ENCODE measurements at places on chromosomes 13 and 19.

DNA sequence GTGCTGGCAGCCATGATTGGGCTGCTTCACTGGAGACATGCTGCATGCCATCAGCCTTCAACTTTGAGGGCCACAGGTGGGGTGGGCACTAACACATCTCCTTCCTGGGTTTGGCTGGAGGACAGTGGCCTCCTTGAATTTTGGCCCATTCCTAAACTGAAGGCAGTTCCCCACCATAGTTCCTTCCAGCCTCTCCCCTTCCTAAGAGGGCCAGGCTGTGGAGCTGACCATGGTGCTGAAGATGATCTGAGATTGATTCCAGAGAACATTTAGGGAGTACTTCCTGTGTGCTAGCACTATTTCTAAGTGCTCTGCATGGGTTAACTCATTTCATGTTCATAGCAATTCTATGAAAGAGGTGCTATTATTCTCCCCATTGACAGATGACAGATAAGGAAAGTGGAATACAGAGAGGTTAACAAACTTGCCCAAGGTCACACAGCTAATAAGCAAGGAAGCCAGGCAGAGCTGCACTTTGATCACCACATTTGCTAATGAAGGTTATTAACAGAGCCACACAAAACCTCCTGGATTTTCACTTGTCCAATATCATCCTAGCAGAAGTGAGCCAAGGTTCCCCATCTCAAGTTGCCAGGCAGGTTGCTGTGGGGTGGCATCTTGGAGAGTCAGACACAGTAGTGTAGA lies 175.3 kb downstream of the ZIC5 start:
- peak; percentile 29 for DNase-seq

- DNase-seq: no peak
Measured at GRCh38 chr19:43784241-43784980, 3.6 kb upstream of the KCNN4 start.

GRCh38 chr19:711254-711653 lies 2.5 kb downstream of the PALM start:
- no peak for DNase-seq

- no peak for DNase-seq
Measured at GRCh38 chr13:91168386-91168711, 179.1 kb upstream of the MIR17HG start.

DNA sequence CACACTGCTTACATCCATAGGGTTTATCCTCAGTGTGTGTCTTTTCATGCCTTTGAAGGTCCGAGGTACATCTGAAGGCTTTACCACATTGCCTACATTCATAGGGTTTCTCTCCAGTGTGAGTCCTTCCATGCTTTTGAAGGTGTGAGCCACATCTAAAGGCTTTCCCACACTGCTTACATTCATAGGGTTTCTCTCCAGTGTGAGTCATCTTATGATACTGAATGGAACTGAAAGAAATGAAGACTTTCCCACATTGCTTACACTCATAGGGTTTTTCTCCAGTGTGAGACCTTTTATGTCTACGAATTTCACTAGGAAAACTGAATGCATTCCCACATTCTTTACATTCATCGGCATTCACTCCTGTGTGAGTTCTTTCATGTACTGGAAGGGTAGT lies 7.1 kb downstream of the ZNF20 start:
- DNase-seq: no peak

- no peak for DNase-seq
Measured at GRCh38 chr13:99495466-99496183, 5.6 kb upstream of the TM9SF2 start.

GRCh38 chr13:104837756-104838155 lies 1697.7 kb downstream of the EFNB2 start:
- no peak for DNase-seq

GRCh38 chr13:65540175-65540574 lies 1690.0 kb downstream of the PCDH9 start:
- DNase-seq: no peak

DNA sequence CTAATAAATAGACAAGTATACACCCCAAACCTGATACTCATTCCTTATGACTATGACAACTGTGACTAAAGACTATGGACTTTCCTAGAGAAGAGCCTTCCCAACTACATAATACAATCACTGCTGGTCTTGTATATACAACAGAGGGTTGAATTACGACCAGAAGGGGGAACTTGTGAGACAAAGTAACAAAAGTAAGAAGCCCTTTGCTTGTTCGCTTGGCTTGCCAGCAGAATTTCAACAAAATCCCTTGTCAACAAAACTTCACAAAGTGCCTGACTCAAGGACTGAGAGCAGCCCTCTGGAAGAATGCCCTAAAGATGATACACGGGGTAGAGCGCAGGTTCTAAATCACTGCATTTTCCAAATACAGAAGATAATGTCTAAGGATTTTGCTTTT lies 99.4 kb downstream of the WASF3 start:
- no peak for DNase-seq

DNA sequence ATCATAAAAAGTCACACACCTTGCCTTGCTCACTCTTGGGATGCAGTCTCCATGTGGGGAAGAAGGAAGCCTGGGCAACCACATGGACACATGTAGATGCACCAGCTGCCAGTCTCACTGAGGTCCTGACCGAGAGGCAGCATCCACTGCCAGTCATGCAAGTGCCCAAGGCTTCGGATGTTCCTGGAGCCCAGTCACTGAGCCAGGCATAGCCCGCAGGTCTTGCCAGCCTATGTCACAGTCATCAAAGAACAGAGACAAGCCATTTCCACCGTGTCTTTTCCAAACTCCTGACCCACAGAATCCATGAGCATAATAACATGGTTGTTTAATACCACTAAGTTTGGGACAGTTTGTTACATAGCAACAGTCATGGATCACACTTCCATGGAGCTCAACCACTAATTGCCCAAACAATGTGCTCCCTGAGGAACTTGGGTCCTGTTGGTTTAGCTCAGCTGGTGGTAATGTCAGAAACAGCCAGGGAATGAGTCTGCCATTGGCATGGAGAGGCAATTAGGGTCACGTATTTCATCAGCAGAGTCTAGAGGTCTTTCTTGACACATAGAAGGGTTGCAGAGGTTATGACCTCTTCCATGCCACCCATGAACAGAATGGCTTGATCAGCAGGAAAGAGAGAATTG lies 21.5 kb downstream of the STARD13 start:
- DNase-seq: no peak

DNA sequence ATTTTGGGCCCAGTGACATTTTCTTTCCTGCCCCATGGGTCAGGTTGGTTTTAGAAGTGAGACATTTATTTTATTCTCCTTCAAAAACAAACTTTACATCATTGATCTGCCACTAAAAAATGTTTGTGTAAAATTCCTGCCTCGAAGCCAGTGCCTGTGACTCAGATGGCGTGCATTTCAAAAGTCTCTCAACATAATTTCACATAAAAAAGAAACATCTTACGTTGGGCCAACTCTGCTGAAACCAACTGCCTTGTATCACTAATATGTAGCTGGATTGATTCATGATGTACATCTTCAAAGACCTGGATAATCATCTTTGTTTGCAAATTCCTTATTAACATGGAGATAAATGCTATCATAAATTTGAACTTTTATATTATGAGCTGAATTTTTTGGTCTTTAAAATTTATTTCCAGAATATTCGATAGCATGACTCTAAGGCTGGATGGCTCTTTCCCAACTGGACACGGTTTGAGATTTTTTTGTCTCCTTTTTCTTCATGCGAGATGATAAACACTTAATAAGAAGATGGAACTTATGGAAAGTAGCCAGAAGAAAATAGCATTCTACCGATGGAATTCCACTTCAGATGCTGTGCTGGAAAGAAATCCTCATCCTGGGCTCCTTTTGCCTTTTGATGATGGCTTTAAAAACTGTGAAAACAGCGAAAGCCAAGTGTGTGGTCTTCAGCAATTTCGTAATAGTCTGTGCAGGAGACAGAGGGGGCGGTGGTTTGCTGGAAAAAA lies 420.5 kb downstream of the FGF9 start:
- peak; percentile 20 for DNase-seq

DNA sequence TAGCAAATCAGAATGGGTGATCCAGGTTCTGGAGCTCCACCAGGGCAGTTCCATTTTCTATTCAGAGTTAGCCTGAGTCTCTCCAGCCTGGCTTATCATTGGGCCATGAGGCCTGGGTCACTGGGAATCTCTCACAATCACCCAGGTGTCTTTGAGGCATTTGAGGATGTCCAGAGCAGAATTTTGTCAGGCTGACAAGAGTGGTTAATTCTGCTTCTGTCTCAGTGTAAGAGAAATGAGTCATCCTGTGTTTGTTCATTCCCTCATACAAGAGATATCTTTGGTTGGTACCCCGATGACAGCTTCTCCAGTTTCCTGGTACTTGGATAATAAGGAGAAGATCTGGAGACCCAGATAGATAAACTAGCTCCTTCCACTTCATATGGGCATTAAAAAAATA lies 10.4 kb downstream of the ZNF93 start:
- DNase-seq: no peak

DNA sequence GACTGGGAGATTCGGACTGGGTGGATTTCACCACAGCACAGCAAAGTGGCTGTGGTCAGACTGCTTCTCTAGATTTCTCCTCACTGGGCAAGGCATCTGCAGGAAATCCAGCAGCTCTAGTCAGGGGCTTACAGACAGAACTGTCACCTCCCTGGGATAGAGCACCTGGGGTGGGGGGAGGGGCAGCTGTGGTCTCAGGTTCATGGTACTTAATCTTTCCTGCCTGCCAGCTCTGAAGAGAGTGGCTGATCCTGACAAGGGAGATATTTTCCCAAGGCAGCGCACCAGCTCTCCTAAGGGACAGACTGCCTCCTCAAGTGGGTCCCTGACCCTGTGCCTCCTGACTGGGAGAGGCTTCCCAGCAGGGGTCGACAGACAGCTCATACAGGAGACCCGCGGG lies 212.8 kb upstream of the KLF12 start:
- no peak for DNase-seq

GRCh38 chr19:23525276-23525852 lies 130.1 kb upstream of the ZNF91 start:
- DNase-seq: no peak

- DNase-seq: no peak
Measured at GRCh38 chr19:14369399-14370168, 11.7 kb upstream of the ADGRE5 start.

- DNase-seq: no peak
Measured at GRCh38 chr13:80276371-80277289, 64.3 kb downstream of the SPRY2 start.

GRCh38 chr13:30409886-30410704 lies 12.2 kb upstream of the UBE2L5 start:
- no peak for DNase-seq

DNA sequence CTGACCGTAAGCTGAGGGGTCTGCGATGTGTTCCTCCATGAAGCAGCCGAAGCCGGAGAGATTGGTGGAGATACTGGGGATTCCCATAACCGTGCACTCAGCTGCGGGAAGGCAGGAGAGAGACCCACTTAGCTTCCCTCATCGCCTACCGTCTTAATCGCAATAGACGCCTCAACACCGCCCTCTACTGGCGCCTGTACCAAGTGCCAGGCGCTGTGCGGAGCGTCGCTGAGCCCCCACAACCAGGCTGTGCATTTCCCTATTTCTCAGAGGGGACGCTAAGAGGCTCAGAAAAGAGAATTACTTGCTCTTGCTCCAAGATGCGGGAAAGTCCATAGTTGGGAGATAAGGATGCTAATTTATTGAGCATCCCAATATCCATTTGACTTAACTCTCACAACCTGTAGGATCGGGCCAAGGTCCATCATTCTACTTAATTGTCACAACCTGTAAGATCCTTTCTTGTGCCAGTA lies 5.8 kb downstream of the FTL start:
- DNase-seq: peak; percentile 85

DNA sequence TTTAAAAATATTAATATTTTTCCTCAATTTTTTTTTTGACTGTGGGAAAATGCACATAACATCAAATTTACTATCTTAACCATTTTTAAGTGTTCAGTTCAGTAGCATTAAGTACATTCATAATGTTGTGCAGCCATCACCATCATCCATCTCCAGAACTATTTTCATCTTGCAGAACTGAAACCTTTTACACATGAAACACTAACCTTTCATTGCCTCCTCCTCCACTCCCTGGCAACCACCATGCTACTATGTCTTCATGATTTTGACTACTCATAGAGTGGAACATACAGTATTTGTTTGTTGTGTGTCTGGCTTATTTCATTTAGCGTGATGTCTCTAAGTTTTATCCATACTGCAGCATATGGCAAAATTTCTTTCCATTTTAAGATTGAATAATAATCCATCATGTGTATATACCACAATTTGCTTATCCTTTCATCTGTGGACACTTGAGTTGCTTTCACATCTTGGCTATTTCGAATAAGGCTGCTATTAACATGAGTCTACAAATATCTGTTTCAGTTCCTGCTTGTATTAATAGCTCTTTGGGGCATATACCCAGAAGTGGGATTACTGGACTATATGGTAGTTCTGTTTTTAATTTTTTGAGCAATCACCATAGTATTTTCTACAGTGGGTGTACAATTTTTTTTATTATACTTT lies 376.4 kb downstream of the MTUS2 start:
- DNase-seq: no peak

DNA sequence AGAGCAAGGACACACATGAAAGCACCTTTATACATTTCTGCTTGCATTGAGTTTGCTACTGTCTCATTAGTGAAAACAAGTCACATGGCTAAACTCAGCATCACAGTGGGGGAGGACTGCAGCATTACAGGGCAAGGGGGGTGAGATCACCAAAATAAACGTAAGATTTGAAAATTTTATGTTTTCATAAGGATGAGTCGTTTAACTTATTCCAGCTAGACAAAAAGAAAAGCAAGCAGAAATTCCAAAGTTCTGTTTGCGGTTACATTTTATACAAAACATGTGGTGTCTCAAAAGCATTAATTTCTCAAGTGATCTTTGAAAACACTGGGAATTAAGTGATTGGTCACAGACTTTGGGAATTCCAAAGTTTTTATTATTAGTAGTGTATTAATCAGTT lies 261.4 kb upstream of the RXFP2 start:
- DNase-seq: no peak

DNA sequence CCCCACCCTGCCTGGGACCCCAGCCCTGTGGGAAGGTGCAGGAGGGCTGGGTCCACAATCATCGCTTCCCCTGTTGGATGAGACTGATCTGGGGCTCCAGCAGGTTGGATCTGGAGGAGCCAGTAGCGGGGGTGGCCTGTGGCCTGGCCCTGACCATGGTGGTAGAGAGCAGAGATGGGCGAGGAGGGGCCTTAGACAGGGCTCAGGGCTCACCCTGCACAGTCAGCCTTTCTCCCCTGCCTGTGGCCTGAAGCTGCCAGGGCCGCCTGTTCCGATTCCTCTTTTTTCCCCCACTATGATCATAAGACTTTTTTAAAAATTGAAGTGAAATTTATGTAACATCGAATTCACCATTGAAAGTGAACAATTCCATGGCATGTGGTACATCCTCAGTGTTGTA lies 18.2 kb downstream of the SIN3B start:
- DNase-seq: no peak

- DNase-seq: no peak
Measured at GRCh38 chr19:400976-401865, 7.7 kb downstream of the C2CD4C start.

DNA sequence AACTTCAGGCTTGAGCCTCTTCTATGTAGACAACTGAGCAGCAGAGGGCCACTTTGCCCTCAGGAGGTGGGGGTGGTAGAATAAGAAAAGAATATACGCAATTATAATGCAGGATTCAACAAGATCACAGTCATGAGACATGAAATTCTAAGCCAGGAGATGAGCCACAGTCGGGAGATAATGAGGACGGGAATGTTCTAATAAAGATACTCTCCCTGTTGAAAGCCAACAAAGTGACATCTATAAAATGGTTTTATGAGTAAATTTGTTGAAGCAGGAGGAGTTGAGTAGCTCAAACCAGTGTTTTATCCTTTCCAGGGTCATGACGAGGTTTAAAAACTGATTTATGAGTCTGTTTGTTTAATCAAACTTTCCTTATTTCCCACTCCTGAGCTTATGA lies 152.0 kb upstream of the SERP2 start:
- no peak for DNase-seq
